ENCODE measurements at places on chromosomes 1 and 21.

- DNase-seq, result no peak
These were observed 11.5 kb downstream of the LRRN2 start for GRCh38 chr1:204673909-204674649.

DNA sequence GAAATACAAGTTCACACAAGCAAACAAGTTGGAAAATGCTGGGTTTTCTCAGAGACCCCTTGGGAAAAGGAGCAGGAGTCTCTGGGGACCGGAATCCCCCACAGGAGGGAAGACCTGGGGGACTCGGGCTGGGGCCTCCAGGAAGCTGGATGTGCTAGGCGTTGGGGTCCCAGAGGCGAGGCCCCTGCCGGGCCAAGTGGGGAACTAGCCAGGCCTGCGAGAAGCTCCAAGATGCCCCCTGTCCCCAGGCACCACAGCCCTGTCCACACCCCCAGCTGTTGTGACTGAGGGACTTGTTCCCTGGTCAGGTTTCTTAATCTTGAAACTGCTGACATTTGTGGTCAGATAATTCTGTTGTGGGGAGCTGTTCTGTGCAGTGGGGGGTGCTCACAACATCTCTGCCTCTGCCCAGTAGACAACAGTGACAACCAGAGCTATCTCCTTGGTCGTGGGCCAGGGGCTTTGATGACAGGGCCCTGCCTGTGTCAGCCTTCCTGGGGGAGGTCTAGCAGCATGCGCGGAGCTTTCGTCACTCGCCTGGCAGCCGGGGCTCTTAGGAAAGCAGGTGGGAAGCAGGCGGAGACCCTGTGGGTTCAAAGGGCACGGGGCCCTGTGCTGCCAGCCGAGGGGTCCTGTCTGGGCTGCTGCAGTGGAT is 126.4 kb upstream of the ARHGEF16 start:
- no peak for DNase-seq

DNA sequence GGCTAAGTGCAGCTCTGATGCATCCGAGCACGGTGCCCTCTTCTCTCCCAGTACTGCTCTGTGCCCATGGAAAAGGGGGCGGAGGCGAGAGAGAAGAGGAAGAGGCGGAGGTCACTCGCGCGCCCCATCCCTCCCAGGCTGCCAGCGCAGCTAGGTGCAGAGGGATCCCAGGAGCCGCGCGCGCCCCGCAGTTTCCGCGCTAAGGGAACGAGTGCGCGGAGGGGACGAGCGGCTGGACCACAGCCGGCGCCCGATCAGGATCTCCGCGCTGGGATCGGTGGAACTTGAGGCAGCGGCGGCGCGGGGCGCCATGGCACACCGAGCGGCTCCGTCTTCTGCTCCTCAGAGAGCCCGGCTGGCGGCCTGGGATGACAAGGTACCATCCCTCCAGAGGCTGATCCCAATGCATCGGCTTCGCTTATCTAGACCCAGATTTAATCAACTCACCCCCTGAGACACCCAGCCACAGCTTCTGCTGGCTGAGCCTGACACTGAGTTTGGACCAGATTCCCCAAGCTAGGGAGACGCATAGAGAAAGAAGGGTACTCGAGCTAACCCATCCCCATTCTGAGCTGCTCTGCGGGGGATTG is at the start of gene PTGFR:
Gene PTGFR (plus strand): TSS at position 114 of the 590 bp plus-strand sequence. CDS start 1,770 bp downstream, outside the sequence.
- DNase-seq, result no peak

- DNase-seq, result no peak
These were observed 34.1 kb upstream of the GPR153 start for GRCh38 chr1:6294890-6295556.

GRCh38 chr1:185843986-185844385 is 109.8 kb downstream of the HMCN1 start:
- no peak for DNase-seq

GRCh38 chr1:40312238-40313205 is 4.6 kb downstream of the COL9A2 start:
- DNase-seq, result no peak

Measured in stimulated activated CD8-positive, alpha-beta memory T cell treated with anti-CD3 and anti-CD28 coated beads, Interleukin-15, amount 100 ng/mL, for 1 hour (primary cell).